ENCODE measurements at places on chromosomes 1 and 21. TPM values are rescaled to one million over a fixed set of nuclear protein-coding genes. Genes with fewer than 3 reads are reported as not detected.

GRCh38 chr1:246680190-246680589 is 44.0 kb upstream of the SCCPDH start:
- no peak overlapping the region for H3K27ac ChIP-seq
- no peaks in the 10 kb centered on the region for H3K27me3 ChIP-seq
- no peak overlapping the region for H3K4me3 ChIP-seq
- no peak for DNase-seq
- no peaks in the 10 kb centered on the region for H3K4me1 ChIP-seq

GRCh38 chr1:227786673-227787512 is 28.6 kb upstream of the PRSS38 start:
- H3K27me3 ChIP-seq, result peaks cover 9% of the 10 kb centered on the region
- DNase-seq, result no peak
- H3K4me1 ChIP-seq, result peaks cover 28% of the 10 kb centered on the region
- H3K4me3 ChIP-seq, result peak overlapping the region; percentile 82
- peak overlapping the region; percentile 18 for H3K27ac ChIP-seq

- no peak overlapping the region for H3K4me3 ChIP-seq
- peaks cover 7% of the 10 kb centered on the region for H3K4me1 ChIP-seq
- peaks cover 15% of the 10 kb centered on the region for H3K27me3 ChIP-seq
- no peak overlapping the region for H3K27ac ChIP-seq
- DNase-seq, result no peak
These were observed 86.6 kb upstream of the SLC25A33 start for GRCh38 chr1:9452516-9453140.

GRCh38 chr21:25689226-25689625 is 45.5 kb downstream of the ATP5PF start:
- H3K36me3 ChIP-seq, result no peaks in the 10 kb centered on the region
- no peak overlapping the region for H3K4me3 ChIP-seq
- peaks cover 2% of the 10 kb centered on the region for H3K27me3 ChIP-seq
- no peak overlapping the region for H3K27ac ChIP-seq

DNA sequence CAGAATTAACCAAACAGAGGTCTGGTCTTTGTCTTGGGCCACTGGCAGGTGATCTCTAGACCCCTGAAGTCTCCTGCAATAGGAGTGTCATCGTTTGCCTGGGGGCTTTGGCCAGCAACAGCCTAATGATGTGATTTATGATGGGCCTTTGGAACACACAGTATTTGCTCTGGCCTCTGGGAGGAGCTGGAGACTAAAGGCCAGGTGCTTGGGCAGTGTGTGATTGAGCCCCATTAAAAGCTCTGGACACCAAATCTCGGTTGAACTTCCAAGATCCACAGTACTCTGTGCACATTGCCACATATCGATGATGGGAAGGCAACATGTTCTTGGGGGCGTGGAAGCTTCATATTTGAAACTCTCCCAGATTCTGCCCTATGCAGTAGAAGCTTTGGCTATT is 32.0 kb upstream of the TLR5 start:
- no peaks in the 10 kb centered on the region for H3K36me3 ChIP-seq
- peaks cover 8% of the 10 kb centered on the region for H3K27me3 ChIP-seq

- DNase-seq, result no peak
- no peak overlapping the region for H3K4me3 ChIP-seq
- H3K27ac ChIP-seq, result no peak overlapping the region
- H3K36me3 ChIP-seq, result peaks cover 2% of the 10 kb centered on the region
These were observed 115.6 kb downstream of the RABGAP1L start for GRCh38 chr1:174274884-174275283.

- H3K4me3 ChIP-seq, result no peak overlapping the region
- no peaks in the 10 kb centered on the region for H3K27me3 ChIP-seq
- H3K36me3 ChIP-seq, result peaks cover 28% of the 10 kb centered on the region
- no peak overlapping the region for H3K27ac ChIP-seq
These were observed 55.9 kb downstream of the NEK7 start for GRCh38 chr1:198212675-198213074.

- H3K27ac ChIP-seq, result peak overlapping the region; percentile 91
- peak overlapping the region; percentile 94 for H3K4me3 ChIP-seq
- peaks cover 40% of the 10 kb centered on the region for H3K36me3 ChIP-seq
- H3K4me1 ChIP-seq, result peaks cover 48% of the 10 kb centered on the region
These were observed 684 bp downstream of the SLC2A1 start for GRCh38 chr1:42957880-42958487.

DNA sequence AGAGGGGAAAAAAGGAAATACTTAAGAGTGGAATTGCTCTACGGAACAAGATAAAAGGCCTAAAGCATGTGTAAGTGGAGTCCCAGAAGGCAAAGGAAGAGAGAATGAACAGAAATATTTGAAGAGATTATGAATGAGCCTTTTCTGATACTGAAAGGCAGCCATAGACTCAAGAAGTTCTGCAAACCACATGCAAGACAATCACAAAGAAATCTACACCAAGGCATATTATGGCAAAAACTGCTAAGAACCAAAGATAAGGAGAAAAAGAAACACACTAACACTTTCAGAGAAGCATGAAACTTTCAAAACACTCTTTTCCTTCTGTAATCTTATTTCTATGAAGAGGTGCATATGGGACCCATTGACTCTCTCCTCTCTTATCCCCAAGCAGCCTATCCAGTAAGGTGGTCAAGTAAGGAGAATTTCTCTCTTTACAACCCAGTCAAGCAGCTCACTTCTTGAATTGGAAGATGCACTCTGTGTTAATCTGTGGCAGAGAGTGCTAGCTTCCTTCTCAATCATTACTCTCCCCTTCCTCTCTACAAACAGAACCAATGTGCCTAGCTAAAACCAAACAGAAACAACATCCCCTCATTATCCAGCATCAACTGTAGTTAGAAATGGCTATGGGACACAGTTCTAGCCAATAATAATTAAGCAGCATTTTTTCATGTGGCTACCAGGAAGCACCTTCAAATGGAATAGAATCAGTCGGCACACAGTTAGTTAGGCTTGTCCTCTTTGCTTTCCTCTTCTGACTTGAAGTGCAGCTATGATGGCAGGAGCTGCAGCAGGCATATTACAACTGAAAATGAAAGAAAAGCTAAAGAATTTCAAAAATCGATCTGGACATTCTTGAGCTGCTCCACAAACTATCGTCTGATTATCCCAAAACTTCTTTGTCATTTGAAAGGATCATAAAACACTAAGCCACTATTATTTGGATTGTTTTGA is 25.9 kb downstream of the KRTAP19-8 start:
- peak overlapping the region; percentile 70 for H3K27ac ChIP-seq
- peaks cover 35% of the 10 kb centered on the region for H3K4me1 ChIP-seq
- no peak for DNase-seq
- H3K36me3 ChIP-seq, result no peaks in the 10 kb centered on the region

Gene COL16A1
- not detected for total RNA-seq

Gene TIE1
- 0.64 TPM for total RNA-seq

Gene HORMAD1
- total RNA-seq, result not detected

Gene PPM1J
- 1.1 TPM for total RNA-seq

Gene PTPRC
- 516 TPM for total RNA-seq

Gene HTR6
- total RNA-seq, result not detected

Gene EXTL1
- total RNA-seq, result not detected

Gene PADI4
- 0.17 TPM for total RNA-seq

Gene E2F2
- 33.5 TPM for total RNA-seq
